ENCODE measurements at places on chromosomes 5 and 9. TPM values are rescaled to one million over a fixed set of nuclear protein-coding genes. Genes with fewer than 3 reads are reported as not detected.

HSPB3 gene
- total RNA-seq = 6.9 TPM

PRELID2 gene
- total RNA-seq = 25.7 TPM

GCNT4 gene
- total RNA-seq = 2.4 TPM

GRCh38 chr5:179281694-179282093 is 63.6 kb downstream of the ADAMTS2 start:
- DNase-seq = no peak

DNA sequence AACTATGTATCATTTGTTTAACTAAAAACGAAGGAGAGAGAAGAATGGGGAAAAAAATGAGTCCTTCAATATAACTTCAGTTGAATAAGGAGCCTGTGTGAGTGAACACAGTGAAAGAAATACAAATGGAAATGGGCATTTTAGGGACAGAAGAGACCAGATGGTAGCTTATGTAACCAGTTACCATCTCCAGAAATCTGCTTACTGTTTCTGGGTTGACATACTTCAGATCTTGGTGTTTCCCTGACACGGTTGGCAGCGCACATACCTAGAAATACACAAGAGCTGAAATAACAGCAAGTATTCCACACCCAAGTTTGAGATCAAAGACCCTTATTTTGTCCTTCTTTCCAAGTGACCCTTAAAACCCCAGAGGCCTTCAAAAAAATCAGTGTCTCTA is 14.9 kb upstream of the GFRA3 start:
- no peak for DNase-seq

- DNase-seq = no peak
Observed at GRCh38 chr5:38258042-38258318, 379 bp upstream of the EGFLAM start.

DNA sequence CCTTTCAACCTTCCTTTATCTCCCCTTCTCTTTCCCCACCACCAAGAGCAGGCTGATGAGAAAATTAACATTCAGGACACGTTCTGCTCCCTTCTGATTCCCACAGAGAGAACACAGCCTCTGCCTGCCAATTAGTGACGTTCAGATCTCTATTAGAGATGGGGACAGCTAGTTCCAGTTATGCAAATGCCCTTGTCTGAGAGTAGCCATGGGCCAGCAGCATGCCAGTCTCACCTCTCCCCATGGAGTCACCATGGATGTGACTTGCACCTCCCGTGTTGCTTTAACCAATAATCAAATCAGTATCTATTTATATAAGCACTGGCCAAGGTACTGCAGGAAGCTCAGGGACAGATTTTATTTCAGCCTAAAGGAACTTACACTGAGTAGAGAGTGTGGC is 61.3 kb downstream of the KCNIP1 start:
- peak; percentile 55 for DNase-seq

All from frontal cortex (tissue), 4 donors.